ENCODE measurements at places on chromosomes 6 and 20. TPM values are rescaled to one million over a fixed set of nuclear protein-coding genes. Genes with fewer than 3 reads are reported as not detected.

GRCh38 chr6:26045928-26046368 lies 41.3 kb upstream of the HFE start:
- no peak for DNase-seq

- no peak for DNase-seq
These were observed 484.2 kb upstream of the MANEA start for GRCh38 chr6:95093154-95093553.

- DNase-seq = no peak
These were observed 60.9 kb downstream of the IRF4 start for GRCh38 chr6:452301-453067.

- DNase-seq = no peak
These were observed 14.0 kb downstream of the GCNT2 start for GRCh38 chr6:10535193-10535592.

DNA sequence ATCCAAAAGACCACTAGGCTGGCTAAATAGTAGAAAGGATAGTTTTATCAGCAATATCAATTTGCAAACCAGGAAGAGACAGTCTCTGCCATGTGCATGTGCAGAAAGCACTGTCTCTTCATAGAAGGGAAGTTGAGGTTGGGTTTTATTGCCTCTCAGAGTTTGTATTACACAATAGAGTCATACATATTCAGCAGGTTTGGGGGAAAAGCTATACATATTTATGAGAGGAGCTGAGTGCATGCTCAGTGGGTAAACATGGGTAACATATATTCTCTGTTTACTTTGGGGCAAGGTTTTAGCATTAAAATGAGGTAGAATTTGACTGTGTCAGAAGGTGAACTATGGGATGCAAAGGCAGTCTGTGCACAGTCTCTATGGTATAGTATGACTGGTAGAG lies 14.9 kb downstream of the TMEM170B start:
- DNase-seq = no peak

DNA sequence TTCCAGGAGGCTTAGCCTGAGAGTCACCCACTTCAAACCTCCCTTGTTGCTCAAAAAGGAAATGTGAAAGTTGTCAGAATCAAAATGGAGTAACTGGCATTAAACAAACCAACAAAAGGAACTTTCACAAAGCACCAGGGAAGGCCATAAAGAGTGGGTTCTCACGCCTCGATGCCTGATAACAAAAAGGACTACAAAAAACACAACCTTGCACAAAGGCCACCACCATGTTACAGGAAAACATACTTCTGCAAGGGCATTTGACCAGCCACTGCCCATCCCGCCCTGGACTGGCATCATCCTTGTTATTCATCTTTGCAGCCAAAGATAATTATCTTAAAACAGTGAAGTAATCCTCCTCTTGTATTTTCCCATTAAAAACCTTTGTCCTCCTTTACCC lies 34.8 kb downstream of the RNASET2 start:
- no peak for DNase-seq

DNA sequence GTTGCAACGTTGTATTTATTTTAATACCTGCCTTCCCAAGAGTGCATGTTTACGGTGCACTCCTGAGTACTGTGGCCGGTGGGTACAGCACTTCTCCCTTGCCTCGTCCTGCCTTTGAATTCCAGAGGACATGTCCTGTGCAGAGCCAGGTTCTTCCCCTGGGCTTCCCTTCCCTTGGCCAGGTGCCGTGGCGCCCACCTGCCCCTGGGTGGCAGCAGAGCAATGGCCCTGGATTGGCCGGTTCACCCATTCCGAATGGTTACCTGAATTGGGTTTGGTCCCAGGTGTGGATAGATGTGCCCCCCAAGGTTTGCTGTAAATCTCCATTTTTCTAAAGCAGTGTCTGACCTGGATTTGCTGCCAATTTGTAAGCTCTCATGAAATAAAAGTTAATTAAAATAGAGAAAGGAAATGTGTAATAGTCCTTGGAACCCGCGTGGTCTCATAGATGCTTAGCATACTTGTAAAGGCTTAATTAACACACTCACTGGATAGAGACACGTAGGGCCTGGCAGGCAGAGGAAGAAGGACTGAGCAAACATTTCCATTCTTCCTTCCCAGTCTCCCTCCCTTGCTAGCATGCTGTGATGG lies 40.6 kb downstream of the DTD1 start:
- DNase-seq = no peak

GRCh38 chr20:8974009-8974708 lies 94.7 kb upstream of the PLCB4 start:
- no peak for DNase-seq

- no peak for DNase-seq
These were observed 442.4 kb downstream of the CD83 start for GRCh38 chr6:14559746-14560536.

GRCh38 chr20:63386491-63386890 lies 25.3 kb upstream of the CHRNA4 start:
- DNase-seq = no peak

DNA sequence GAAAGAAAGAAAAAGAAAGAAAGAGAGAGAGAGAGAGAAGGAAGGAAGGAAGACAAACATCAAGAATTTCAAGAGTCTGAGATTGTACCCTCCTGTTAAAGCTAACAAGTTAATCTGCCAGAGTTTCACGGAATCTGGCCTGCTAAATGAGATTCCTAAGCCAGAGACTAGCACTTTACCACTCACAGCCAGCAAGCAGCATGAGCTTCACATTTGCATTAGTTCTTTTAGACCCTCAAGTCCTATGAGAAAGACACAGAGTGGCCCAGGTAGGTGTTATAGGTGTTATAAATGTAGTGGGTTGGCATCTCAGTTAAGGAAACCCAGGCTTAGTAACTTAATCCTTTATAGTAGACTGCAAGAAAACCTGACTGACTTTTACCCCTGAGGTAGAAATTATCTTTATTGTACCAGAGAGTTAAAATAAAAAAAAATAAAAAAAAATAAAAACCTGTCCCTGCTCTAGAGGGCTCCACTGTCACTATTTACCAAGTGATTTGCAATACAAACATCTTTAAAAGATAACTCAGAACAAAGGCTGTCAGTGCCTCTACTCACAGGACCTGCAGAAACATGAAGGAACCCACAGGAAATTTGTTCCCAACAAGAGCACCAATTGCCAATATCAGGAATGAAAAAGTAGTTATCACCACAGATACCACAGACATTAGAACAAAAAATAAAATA lies 9.7 kb upstream of the IBTK start:
- DNase-seq = no peak

GRCh38 chr6:26333476-26334297 lies 31.3 kb upstream of the BTN3A2 start:
- DNase-seq = no peak

DNA sequence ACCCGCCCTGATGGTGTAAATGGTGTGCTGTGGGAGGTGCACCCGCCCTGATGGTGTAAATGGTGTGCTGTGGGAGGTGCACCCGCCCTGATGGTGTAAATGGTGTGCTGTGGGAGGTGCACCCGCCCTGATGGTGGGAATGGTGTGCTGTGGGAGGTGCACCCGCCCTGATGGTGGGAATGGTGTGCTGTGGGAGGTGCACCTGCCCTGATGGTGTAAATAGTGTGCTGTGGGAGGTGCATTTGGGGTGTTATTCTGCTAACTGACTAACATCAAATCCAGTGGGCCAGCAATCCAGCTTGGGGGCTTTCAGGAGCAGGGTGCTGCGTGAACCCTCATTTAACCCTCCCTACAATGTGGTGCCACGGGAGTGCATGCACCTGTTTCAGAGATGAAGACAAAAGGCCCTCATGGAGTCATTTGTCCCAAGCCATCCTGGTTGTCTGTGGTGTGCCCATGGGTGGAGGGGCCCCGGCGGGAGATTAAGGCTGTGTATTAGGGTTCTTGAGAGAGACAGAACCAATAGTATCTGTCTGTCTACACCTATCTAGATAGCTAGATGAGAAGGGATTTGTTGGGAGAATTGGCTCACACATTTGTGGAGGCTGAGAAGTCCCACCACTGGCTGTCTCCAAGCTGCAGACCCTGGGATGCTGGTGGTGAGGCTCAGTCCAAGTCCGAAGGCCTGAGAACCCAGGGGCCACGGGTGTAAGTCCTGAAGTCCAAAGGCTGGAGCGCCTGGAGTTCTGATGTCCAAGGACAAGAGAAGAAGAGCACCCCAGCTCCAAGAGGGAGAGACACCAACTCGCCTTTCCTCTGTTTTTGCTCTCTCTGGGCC lies 39.2 kb downstream of the TMEM242 start:
- DNase-seq = no peak

- peak; percentile 69 for DNase-seq
These were observed 648 bp downstream of the COL19A1 start for GRCh38 chr6:69866770-69867638.

DNA sequence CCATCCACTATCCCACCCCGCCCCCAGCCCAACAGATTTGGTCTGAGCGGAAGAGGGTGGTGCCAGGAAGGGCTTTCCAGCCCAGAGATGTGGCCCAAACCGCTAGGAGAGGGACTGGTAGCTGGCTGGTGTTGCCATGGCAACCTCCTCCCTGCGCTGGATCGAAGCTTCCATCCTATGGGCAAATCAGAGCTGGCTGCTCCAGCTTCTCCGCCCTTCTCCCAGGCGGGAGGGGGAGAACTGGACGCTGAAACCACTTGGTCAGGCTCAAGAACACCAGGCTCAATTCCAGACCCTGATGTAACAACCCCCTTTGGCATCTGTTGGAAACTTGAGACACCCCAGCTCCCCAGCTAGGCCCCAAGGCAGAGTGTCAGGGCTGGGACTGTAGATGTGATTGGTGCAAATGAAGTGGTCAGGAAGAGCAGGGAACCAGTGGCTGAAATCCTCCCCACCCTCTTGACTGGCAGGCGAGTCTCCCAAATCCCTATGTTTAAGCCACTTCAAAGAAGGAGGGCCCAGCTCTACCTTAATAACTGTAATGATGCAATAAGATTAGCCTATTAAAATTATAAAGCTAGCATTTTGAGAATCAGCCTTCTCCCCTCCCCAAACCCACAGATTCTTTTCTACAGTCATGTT lies 4.2 kb downstream of the RIMS4 start:
- no peak for DNase-seq

The SIGLEC1 gene
- total RNA-seq = not detected

The EYA4 gene
- not detected for total RNA-seq

The ALDH8A1 gene
- 0.81 TPM for total RNA-seq

The NRSN1 gene
- not detected for total RNA-seq

The BNIP5 gene
- not detected for total RNA-seq

The HSPA12B gene
- total RNA-seq = not detected

The ZBTB12 gene
- total RNA-seq = 2.0 TPM

The C2 gene
- total RNA-seq = 1.0 TPM
